ENCODE measurements at places on chromosomes 1 and 21. TPM values are rescaled to one million over a fixed set of nuclear protein-coding genes. Genes with fewer than 3 reads are reported as not detected.

- no peaks in the 10 kb centered on the region for H3K4me1 ChIP-seq
- no peak for DNase-seq
- H3K27ac ChIP-seq: no peak overlapping the region
- no peaks in the 10 kb centered on the region for H3K36me3 ChIP-seq
These were observed 445.1 kb downstream of the AJAP1 start for GRCh38 chr1:5099558-5099957.

- no peak for DNase-seq
- H3K27ac ChIP-seq: no peak overlapping the region
- H3K36me3 ChIP-seq: no peaks in the 10 kb centered on the region
- H3K27me3 ChIP-seq: no peaks in the 10 kb centered on the region
- peaks cover 9% of the 10 kb centered on the region for H3K4me1 ChIP-seq
- H3K4me3 ChIP-seq: no peak overlapping the region
These were observed 33.8 kb upstream of the COL6A1 start for GRCh38 chr21:45947716-45948255.

GRCh38 chr1:181174861-181175260 lies 86.4 kb downstream of the IER5 start:
- no peak overlapping the region for H3K4me3 ChIP-seq
- no peaks in the 10 kb centered on the region for H3K36me3 ChIP-seq
- DNase-seq: no peak
- H3K4me1 ChIP-seq: no peaks in the 10 kb centered on the region
- no peaks in the 10 kb centered on the region for H3K27me3 ChIP-seq
- H3K27ac ChIP-seq: no peak overlapping the region

- no peaks in the 10 kb centered on the region for H3K36me3 ChIP-seq
- H3K27me3 ChIP-seq: no peaks in the 10 kb centered on the region
- DNase-seq: no peak
- H3K27ac ChIP-seq: no peak overlapping the region
These were observed 72.5 kb upstream of the IGSF21 start for GRCh38 chr1:18035145-18035544.

GRCh38 chr1:233518344-233518743 lies 95.6 kb upstream of the KCNK1 start:
- H3K4me1 ChIP-seq: no peaks in the 10 kb centered on the region
- no peak overlapping the region for H3K27ac ChIP-seq
- no peak overlapping the region for H3K4me3 ChIP-seq
- peak; percentile 39 for DNase-seq

GRCh38 chr1:220682901-220683576 lies 7.1 kb upstream of the C1orf115 start:
- no peak for DNase-seq
- H3K27ac ChIP-seq: no peak overlapping the region
- no peak overlapping the region for H3K4me3 ChIP-seq
- no peaks in the 10 kb centered on the region for H3K4me1 ChIP-seq

DNA sequence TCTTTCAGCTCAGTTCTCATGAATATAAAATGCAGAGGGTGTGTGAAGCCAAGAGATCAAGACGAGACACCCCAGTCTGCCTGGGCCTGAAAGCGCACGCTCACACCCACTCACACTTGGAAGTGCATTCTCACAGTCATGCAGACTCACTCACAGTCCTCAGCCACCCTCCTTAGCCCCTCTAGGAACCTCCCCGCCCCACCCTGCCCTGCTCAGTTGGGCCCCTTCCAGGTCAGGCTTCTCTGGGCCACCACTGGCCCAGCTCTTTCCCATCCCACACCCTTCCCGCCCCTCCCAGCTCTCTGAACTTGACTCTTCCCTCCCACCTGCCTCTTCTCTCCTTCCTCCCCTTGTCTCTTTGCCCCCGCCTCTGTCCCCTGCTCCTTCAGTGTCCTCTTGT lies 93.8 kb downstream of the EPHB2 start:
- DNase-seq: no peak
- peaks cover 42% of the 10 kb centered on the region for H3K4me1 ChIP-seq
- H3K27ac ChIP-seq: no peak overlapping the region
- no peak overlapping the region for H3K4me3 ChIP-seq
- H3K27me3 ChIP-seq: no peaks in the 10 kb centered on the region

- H3K27me3 ChIP-seq: no peaks in the 10 kb centered on the region
- no peak overlapping the region for H3K27ac ChIP-seq
- DNase-seq: peak; percentile 17
- no peaks in the 10 kb centered on the region for H3K4me1 ChIP-seq
These were observed 104.6 kb downstream of the ZBTB18 start for GRCh38 chr1:244155661-244156060.

GRCh38 chr1:55584526-55585401 lies 369.6 kb upstream of the USP24 start:
- DNase-seq: peak; percentile 42
- H3K4me3 ChIP-seq: no peak overlapping the region
- H3K4me1 ChIP-seq: peaks cover 20% of the 10 kb centered on the region
- H3K27me3 ChIP-seq: no peaks in the 10 kb centered on the region
- H3K27ac ChIP-seq: peak overlapping the region; percentile 34

DNA sequence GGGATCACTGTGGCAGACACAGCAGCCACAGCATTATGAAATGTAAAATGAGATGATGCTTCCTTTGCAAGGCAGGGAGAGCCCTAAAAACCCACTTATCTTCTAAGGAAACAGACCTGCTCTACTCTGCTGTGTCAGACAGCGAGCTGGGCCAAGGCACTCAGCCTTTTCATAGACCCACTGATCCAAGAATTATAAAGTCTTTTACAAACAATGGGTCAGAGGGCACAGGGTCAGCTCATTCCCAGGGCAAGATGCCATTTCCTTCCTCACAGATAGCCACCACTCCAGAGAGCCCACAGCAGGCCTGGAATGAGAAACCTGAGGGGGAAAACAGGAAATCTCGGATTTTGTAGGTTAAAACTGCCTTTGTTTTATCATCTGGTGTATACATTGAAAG lies 42.9 kb downstream of the CASQ2 start:
- DNase-seq: no peak
- no peak overlapping the region for H3K27ac ChIP-seq

- H3K27me3 ChIP-seq: peaks cover 14% of the 10 kb centered on the region
- peaks cover under 1% of the 10 kb centered on the region for H3K4me1 ChIP-seq
- no peak overlapping the region for H3K27ac ChIP-seq
- no peak overlapping the region for H3K4me3 ChIP-seq
- DNase-seq: no peak
These were observed 5.4 kb downstream of the KCNA2 start for GRCh38 chr1:110600716-110601115.

DNA sequence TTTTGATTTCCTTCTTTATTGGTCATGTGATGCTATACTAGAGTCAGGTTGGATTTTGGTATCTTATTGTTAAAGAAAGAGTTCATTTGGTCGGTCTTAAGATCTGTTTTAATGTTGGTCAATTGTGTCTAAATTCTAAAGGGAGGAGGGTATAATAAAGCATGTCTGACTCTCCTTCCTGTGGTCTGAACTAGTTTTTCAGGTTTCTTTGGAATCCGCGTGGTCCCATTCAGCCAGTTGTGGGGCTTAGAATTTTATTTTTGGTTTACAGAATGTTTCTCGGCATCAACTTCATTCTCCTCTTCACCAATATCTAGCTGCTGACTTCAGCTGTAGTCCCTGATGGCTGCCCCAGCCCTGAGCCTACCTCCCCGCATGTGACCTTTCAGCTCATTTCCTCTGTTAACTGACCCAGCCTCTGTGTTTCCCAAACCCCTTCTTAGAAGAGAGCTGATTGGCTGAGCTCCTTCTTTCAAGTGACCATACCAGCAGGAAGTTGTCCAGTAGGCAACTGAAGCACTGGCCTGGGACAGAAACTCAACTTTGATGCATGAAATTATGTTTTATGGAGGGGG lies 8.7 kb upstream of the MYOC start:
- no peaks in the 10 kb centered on the region for H3K36me3 ChIP-seq
- no peak for DNase-seq
- H3K4me3 ChIP-seq: no peak overlapping the region
- H3K4me1 ChIP-seq: no peaks in the 10 kb centered on the region

DNA sequence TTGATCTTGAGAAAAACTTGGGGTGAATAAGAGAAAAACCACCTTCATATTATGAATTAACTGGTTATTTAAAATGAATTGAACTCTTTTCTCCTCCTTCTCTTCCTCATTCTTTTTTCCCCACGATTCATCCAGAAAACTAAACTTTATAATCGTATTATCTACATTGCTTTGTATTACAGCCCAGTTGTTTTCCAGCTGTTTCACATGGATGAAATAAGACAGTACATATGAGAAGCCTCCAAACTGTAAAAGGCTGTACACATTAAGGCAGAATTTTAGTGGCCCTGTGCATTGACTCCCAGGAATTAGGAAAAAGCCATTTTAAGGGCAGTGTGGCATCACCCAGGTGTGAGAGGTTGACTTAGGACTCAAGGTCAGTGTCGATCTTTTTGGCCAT lies 80.3 kb upstream of the PGBD5 start:
- H3K27ac ChIP-seq: no peak overlapping the region
- no peaks in the 10 kb centered on the region for H3K36me3 ChIP-seq
- H3K27me3 ChIP-seq: no peaks in the 10 kb centered on the region
- H3K4me1 ChIP-seq: no peaks in the 10 kb centered on the region

DNA sequence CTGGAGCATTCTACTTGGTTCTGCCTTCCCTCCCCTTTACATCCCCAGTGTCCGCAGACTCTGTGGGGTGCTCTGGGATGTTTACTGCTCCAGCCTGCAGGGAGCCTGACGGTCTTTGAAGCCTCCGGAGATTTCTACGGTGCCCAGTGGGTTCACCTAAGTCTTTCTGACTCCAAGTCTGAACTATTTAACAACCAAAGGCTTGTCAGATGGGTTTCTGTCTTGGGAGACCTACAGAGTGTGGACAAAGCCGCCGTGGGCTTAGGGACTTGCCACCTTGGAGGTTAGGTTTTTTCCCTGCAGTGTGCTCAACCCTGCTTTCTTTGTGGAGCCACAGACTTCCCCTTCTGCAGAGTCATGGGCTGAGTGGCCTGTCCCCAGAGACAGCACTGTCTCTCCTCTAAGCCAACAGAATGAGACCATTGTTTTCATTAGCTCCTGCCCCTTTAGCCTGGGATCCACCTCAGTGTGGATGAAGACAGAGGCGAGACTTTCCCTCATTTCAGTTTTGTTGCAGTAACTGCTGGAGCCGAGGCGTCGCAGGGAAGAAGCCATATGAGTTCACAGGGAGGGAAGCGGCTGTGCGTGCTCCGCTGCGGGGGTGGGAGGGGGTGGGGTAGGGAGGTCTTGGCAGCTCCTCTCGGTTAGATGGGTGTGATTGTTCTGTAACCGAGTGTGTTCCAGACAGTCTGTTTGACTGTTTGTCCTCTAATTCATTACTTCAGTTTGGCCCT lies 120.7 kb downstream of the CNIH3 start:
- H3K36me3 ChIP-seq: peaks cover 5% of the 10 kb centered on the region
- no peak for DNase-seq
- peaks cover 16% of the 10 kb centered on the region for H3K4me1 ChIP-seq
- H3K27ac ChIP-seq: no peak overlapping the region

DNA sequence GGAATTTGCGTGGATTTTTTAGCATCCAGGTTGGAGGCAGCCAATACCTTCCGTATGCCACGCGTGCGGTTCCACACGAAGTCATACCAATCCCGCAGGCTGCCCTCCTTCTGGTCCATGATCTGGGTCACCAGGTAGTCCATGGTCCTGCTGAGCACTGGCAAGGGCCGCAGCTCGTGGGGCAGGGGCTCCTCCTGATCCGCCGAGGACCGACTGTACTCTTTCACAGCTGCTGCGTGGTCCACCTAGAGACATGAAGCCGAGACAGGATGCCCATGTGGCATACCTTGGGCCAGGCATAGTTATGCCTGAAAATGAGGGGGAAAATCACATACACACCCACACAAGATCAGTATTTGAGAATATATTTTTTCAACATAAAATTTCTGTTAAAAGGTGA lies 12.1 kb downstream of the MCM3AP start:
- no peak overlapping the region for H3K4me3 ChIP-seq
- H3K27me3 ChIP-seq: no peaks in the 10 kb centered on the region
- peaks cover 70% of the 10 kb centered on the region for H3K36me3 ChIP-seq
- DNase-seq: no peak

Gene AGT
- 0.39 TPM for polyA plus RNA-seq

Gene GRHL3
- not detected for polyA plus RNA-seq

Gene OR2AK2
- polyA plus RNA-seq: not detected

Gene ZSCAN20
- polyA plus RNA-seq: 2.1 TPM

Gene EVA1C
- polyA plus RNA-seq: 9.5 TPM

Gene OR2G6
- not detected for polyA plus RNA-seq

Gene TRIM46
- 12.3 TPM for polyA plus RNA-seq

Gene CDA
- polyA plus RNA-seq: 0.11 TPM

Gene RAD54L
- polyA plus RNA-seq: 11.5 TPM

Measured in SK-N-SH (cell line).